ENCODE measurements at places on chromosomes 16 and 17.

- peak; percentile 24 for DNase-seq
Observed at GRCh38 chr17:15886804-15887203, 58.1 kb upstream of the ADORA2B start.

DNA sequence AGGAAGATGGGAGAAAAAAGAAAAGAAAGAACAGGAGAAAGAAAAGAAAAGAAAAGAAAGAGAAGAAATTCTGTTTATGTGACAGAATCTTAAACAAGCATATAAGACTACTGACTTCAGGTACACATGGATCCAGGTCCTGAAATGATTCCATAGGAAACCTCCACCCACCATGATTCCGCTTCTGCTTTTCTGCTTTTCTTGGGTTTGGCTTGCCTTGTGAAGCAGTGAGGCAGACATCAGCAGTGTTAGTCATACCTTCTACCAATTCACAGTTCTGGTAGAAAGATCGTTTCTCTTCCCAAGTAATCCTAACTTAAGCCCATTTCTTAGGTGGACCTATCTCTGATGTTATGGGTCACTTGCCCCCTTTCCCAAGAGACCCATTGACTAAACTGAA lies 660.1 kb upstream of the RBFOX1 start:
- no peak for DNase-seq

GRCh38 chr16:31157136-31157535 lies 7.3 kb upstream of the PRSS36 start:
- DNase-seq = no peak

GRCh38 chr16:1940273-1941161 lies 2.5 kb downstream of the MSRB1 start:
- no peak for DNase-seq

DNA sequence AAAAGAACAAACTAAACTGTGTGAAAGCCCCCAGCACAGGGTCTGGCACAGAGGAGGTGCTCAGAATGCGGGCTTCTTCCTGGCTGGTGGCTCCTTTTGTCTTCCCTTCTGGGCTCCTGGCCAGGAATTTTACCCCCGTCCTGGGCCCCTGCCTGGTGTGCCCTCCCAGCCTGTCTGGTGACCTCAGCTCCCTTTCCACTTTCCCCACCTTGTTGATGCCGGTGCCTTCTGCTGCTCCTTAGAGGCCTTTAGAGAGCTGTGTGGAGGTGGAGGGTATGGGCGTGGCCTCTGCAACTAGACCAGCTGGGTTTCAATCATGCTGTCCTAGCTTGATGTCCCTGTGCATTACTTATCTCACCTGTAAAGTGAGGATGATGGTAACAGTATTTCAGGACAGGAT lies 16.8 kb downstream of the PIRT start:
- DNase-seq = no peak

GRCh38 chr16:64398793-64399192 lies 723.1 kb downstream of the CDH11 start:
- DNase-seq = no peak

GRCh38 chr16:80931801-80932707 lies 74.6 kb downstream of the CMC2 start:
- no peak for DNase-seq

- DNase-seq = no peak
Observed at GRCh38 chr17:50396261-50397110, 837 bp downstream of the LRRC59 start.

GRCh38 chr17:50037321-50038107 lies 18.4 kb upstream of the ITGA3 start:
- no peak for DNase-seq

DNA sequence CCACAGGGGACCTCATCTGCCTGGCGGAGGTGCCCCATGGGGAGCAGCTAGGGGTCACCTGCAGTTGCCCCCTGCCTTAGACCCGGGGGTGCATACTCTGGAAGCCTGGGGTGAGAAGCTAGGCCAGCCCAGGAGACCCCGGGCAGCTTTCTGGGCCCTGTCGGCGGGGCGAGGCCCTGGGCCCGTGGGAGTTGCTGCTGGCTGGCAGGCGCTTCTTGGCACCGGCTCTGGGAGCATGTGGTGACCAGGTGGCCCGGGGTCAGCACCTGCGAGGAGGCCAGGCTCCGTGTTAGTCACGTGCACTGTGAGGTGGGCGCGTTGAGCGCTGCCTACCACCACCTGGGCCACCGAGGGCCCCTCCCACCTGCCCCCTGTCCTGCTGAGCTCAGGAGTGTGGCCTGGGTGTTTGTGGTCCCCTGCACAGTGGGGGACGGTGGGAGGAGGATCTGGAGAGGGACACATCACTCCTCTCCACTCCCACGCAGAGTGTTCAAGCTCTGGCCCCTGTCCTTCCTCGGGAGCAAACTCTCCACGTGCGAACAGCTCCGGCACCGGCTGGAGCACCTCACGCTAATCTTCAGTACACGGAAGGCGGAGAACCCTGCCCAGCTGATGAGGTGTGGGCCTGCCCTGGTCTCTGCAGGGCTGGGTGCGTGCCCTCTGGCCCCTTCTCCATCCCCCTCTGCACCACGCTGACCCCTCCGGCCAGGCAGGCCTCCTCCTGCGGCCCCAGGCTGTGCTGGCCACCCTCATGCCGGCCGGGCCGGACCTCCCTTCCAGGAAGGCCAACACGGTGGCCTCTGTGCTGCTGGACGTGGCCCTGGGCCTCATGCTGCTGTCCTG lies 5.8 kb downstream of the PIGQ start:
- no peak for DNase-seq

- DNase-seq = no peak
Observed at GRCh38 chr16:166375-167121, 770 bp downstream of the HBM start.

- DNase-seq = no peak
Observed at GRCh38 chr16:20301840-20302239, 25.5 kb downstream of the GP2 start.

DNA sequence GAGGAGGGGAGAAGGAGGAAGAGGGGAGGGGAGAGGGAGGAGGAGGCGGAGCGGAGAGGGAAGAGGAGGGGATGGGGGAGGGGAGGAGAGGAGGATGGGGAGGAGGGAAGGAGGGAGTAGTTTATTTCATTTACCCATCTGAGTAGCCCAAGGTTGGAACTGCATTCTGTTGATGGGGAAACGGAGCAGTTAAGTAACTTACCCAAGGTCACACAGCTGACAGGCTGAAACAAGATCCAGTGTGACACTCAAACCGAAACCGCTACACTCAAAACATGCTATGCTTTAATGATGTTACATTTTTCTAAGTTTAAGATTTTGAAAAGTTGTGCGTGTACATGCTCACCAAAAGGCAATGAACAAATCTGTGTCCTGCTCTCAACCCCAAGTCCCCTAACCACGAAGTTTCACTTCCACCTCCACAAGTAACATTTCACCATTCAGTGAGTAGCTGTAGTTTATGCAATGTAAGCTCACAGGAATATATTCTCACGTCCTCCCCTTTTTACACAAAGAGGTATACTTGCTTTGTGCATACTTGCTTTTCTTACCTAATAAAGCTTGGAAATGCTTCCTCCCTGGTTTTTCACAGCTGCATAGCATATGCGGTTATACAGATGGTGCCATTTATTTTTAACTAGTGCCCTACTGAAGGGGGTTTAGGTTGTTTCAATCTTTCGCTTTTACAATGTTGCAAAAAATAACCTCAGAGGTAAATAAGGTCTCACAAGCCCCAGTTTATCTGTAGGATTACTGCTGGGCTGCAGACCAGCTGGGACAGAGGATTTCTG lies 275.3 kb downstream of the PARN start:
- no peak for DNase-seq

GRCh38 chr17:63621684-63622573 lies at the start of gene MAP3K3:
Gene MAP3K3 (plus strand): TSS chr17:63622417. CDS start chr17:63622760, 343 bp downstream.
- DNase-seq = peak; percentile 99

- no peak for DNase-seq
Observed at GRCh38 chr17:71963791-71964190, 157.0 kb upstream of the SOX9 start.

- no peak for DNase-seq
Observed at GRCh38 chr16:52740766-52741165, 193.8 kb upstream of the TOX3 start.

- no peak for DNase-seq
Observed at GRCh38 chr16:82695806-82696205, 69.0 kb downstream of the CDH13 start.

DNA sequence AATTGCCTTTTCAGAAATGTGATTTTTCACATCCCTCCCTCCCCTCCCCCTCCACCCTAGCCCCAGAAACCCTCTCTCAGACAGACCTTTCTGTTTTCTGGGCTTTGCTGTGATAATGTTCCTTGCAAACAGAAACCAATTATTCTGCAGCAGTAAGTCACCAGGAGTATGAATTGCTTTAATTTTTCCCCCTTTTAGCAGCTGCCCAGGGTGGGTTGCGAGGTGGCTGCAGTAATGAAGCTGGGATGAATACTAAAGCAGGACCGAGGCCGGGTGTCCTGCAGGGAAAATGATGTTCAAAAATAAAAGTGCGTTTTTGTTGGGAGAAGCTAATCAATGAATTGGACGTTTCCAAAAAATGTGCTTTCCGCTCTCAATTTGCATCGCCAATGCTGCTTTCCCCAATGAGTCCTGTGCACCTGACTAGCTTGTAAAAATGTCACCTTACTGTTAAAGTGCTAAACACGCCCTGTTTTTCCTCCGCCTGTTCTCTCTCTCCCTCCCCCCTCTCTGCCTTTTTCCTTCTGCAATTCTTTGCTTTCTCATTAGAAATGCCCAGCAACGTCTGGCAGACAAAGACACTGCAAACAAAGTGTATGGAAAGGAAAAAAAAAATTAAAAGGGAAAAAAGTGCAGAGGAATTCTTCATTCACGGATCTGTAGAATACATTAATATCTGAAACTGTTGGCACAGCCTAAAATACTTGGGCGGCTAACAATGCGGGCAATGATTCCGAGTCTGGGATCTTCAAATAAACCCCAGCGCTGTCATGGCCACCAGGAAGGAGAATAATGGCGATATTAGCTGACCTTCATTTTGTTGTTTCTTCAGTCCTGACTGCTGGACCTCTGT lies 244.1 kb downstream of the STX8 start:
- DNase-seq = no peak

- peak; percentile 47 for DNase-seq
Observed at GRCh38 chr16:86261379-86261778, 248.9 kb upstream of the FOXF1 start.
